ENCODE measurements at places on chromosomes 2 and 18.

DNA sequence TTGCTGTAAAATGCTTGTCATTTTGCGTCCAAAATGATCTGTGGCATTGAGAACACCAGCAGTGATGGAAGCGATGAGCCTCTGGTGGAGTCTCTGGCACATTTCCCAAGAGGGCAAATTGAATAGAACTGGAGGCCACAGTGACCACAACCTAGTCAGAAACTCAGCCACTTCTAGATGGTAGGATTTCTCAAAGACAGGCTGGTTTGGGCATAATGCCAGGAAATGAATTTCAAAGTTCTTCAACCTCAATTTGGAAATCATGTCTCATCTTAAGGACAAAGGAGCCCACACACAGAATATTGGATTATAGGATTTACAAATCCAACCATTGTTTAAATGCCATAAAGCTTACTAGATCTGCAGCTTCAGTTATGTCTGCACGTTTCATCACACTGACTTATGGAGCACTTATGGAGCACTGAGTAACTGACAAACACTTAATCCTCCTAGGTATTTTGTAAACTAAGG is 132.1 kb downstream of the COL6A3 start:
- no peak for DNase-seq
- no peak overlapping the region for H3K4me3 ChIP-seq
- no peaks in the 10 kb centered on the region for H3K36me3 ChIP-seq
- H3K4me1 ChIP-seq = no peaks in the 10 kb centered on the region
- no peaks in the 10 kb centered on the region for H3K27me3 ChIP-seq
- no peak overlapping the region for H3K27ac ChIP-seq

DNA sequence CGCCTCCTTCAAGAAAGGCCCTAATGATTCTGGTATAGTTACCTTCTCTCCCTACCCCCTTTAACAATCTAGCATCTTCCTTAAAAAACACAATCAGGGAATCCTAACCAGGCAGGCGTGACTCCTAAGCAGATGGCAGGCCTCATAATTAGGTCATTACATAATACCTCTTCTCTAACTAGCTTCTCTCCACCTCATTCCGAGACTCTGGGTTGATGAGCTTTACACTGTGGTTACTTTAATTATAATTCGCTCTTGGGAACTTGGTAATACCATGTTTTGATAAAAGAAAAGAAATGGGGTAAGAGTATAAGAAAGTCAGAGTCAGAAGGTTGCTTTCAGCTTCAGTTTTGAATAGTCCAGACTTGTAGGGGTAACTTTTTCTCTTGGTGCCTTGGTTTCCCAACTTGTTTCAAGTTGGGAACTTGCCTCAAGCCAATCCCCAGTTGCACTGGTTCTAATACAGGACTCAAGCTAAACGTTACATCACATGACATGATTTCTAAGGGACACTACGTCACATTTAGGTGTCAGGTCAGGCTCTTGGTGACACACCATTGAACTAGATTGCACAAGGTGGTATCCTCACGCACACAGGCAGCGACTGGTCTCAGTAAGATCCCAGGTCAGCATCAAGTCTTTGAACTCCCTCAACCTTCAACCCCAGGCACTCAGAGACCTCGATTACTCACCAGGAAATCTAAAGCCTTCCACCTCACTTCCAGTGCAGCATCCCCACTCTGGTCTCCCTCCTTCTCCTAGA is 59.2 kb downstream of the AAK1 start:
- no peaks in the 10 kb centered on the region for H3K36me3 ChIP-seq
- no peak for DNase-seq
- no peak overlapping the region for H3K27ac ChIP-seq
- peaks cover 23% of the 10 kb centered on the region for H3K4me1 ChIP-seq
- H3K4me3 ChIP-seq = no peak overlapping the region

GRCh38 chr2:65329525-65329924 is 101.9 kb downstream of the ACTR2 start:
- no peak overlapping the region for H3K4me3 ChIP-seq
- H3K27ac ChIP-seq = no peak overlapping the region
- no peaks in the 10 kb centered on the region for H3K4me1 ChIP-seq
- peak; percentile 18 for DNase-seq
- H3K27me3 ChIP-seq = no peaks in the 10 kb centered on the region

- H3K36me3 ChIP-seq = no peaks in the 10 kb centered on the region
- no peaks in the 10 kb centered on the region for H3K4me1 ChIP-seq
- H3K4me3 ChIP-seq = no peak overlapping the region
- DNase-seq = no peak
- no peak overlapping the region for H3K27ac ChIP-seq
Observed at GRCh38 chr2:120005834-120006521, 6.9 kb upstream of the EPB41L5 start.

GRCh38 chr2:165952741-165953211 is 800 bp downstream of the TTC21B start:
- no peaks in the 10 kb centered on the region for H3K36me3 ChIP-seq
- H3K4me3 ChIP-seq = peak overlapping the region; percentile 80

DNA sequence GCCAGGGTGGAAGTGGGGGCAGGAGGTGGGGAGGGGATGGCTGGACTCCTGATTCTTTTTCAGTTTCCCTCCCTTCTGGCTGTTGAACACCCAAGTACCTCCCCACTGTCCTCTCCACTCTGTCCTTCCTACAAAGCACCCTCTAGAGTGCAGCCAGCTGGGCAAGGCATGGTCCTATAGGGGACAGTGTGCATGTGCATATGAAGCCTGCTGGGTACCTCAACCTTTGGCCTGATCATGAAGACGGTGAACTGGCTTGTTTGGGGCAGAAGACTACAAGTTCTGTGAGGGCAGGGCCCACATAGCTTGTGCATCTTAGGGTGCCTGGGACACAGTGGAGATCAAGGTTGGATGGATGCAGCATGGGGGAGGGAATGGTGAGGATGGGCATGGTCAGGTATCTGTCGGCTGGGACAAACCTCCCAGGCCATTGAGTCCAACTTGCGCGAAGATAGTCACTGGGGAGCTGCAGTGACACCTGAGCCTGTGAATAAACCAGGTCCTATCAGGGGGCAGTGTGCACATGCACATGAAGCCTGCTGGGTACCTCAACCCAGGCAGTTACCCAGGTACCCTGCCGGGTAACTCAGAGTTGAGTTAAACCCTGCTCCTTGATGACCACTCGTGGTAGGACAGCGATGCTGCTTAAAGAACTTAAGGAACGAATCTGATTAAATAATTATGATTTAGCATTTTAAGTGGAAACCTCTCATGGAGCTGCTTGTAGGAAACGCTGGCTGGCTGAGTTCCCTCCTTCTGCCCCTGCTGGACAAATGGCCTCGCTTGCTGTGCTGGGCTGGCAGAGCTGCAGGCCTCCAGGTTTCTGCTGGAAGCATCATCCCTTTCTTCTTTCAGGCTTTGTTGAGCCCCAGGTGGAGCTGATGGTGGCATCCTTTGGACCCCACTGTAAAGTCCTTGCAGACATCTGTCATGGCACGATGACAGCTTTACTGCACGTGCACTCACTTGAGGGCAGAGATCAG is 84.0 kb downstream of the POLR1A start:
- no peak overlapping the region for H3K4me3 ChIP-seq
- no peak overlapping the region for H3K27ac ChIP-seq
- no peaks in the 10 kb centered on the region for H3K36me3 ChIP-seq
- peak; percentile 34 for DNase-seq
- H3K27me3 ChIP-seq = no peaks in the 10 kb centered on the region

DNA sequence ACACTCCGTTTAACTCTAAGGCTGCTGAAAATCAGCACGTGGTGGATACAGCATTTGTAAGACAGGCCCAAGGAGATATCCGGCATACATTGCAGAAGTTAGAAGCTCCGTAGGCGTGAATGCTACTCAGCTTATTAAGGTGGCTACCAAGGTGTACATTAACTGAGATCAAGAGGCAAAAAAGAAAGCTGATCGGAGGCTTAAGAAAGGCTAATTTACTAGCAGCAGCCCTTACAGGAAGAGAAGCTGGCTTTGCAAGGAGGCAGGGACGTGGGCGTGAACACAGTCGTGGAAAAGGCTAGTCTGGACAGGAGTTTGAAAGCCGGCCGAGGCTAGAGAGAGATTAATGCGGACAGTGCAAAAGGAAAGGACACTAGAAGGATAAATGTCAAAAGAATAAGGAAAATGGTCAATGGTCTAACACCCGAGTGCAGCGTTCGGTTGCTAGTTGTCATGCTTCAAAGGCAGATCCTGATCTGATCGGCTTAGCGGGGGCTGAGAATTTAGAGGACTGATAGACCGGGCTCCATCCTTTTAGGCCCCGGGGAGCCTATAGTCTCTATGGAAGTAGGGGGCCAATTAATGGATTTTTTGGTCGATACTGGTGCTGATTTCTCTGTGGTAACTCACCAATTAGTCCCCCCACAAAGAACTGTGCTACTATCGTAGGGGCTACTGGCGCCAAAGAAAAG is 45.6 kb upstream of the SELENOI start:
- H3K27ac ChIP-seq = peak overlapping the region; percentile 68
- peak overlapping the region; percentile 61 for H3K4me3 ChIP-seq
- no peak for DNase-seq
- no peaks in the 10 kb centered on the region for H3K27me3 ChIP-seq
- no peaks in the 10 kb centered on the region for H3K36me3 ChIP-seq

DNA sequence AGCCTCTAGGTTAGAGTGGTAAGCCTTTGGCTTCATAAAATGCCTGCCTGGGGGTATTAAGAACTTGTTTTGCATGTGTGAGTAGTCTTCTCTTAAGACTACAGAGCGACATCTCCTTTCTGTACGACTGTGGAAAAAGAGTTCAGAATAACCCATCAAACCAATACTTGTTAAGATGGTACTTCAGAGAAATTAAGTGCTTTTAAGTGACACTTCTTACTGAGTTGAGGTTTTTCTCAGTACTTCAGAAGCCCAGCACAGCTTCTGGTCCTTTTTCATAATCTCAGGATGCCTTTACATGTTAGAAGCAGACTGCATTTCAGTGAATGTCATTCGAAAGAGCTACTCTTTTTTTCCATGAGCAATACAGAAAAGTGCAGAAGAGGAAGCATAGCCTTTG is 10.8 kb downstream of the XRCC5 start:
- DNase-seq = no peak
- no peak overlapping the region for H3K27ac ChIP-seq
- H3K36me3 ChIP-seq = peaks cover 98% of the 10 kb centered on the region
- H3K4me1 ChIP-seq = peaks cover 7% of the 10 kb centered on the region
- H3K4me3 ChIP-seq = no peak overlapping the region
- H3K27me3 ChIP-seq = no peaks in the 10 kb centered on the region
